NCI-H1092 treated with DMSO at 0.1 percent for 48 hours (cell line): ENCODE measurements at places on chromosomes 4 and X.
A peak's percentile ranks its signal among the peaks of the same experiment; 100 is the strongest.

DNA sequence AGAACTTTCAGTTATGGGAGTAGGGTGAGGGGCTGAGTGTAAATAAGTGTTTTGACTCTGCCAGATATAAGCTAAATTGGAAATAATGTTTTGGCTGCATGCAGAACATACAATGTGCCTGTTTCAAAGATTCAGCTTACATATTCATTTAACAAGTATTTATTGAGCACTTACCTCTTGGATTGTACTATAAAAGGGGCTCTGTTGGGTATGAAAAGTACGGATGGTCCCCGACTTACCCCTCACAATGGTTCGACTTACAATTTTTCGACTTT, 799 bp upstream of the AIFM1 start:
- DNase-seq: no peak

DNA sequence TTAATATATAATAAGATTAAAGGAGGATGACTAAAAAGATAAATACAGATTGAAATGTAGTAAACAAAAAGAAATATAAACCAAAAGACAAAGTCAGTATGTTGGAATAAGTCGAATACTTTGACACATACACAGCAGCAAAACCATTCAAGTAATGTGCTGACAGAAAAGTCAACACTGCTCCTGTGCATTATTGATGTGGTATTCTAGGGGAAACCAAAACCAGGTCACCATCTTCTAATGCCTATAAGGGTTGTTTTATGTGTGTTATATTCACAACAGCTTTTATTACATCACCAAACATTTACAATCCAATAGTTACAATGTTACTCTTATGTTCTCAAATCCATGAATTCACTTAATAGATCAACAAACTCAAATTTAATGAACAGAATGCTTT, 111.8 kb upstream of the DKK2 start:
- DNase-seq: no peak

- DNase-seq: no peak
These were observed 72.6 kb upstream of the ARHGAP24 start for GRCh38 chr4:85402371-85402770.

- DNase-seq: no peak
These were observed 64.3 kb downstream of the SCML2 start for GRCh38 chrX:18290200-18290599.

DNA sequence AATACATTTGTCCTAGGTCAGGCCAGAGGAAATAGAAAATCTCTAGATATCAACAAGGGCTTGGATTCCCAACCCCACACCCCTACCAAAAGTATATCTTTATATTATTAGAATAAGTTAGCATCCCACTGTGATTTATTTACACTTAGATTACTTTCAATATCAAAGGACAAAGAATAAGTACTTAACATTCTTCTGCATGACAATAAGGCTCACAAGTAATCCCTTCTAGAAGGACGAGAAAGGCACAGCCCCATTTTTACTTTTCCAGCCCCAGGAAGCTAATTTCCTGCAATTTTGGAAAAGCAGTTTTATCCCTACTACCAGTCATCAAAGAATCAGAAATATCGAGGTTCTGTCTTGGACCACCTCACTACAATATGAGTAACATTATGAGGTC, 14.1 kb upstream of the SLITRK2 start:
- DNase-seq: no peak

DNA sequence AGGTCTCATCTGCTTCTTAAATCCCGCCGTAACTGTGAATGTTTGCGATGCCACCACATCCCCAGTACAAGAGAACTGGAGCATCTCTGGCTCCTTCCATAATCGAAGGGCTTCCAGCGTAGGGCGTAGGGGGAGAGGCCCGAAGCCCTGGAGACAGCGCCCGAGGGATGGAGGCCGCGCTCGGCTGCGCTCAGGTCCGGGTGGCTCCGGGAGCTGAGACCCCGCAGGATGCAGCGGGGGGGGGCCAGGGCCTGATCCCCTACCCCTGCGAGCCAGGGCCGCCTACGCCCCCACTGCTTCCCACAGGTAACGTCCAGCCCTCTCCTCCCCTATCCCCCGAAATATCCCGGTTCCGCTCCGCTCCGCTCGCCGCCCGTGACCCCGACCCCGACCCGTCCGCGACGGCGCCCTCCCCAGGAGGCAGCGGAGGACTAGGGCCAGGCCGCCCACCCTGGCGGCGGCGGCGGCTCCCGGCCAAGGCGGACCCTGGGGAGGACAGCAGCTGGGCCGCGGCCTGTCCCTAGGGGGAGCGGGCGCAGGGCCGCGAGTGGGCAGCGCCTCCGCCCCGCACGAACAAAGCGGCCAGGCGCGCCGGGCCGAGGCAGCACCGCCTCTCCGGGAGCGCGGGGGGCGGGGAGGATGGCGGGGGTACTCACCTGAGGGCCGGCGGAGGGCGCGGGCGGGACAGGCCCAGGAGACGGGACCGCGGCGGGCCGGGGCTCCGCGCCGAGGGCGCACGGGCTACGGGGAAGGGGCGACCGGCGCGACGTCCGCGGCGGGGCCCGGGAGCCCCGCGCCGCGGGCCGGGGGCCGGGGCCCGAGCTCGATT, 723 bp downstream of the WDFY3 start:
- peak; percentile 56 for DNase-seq

GRCh38 chr4:176964116-176964691, 171.5 kb upstream of the VEGFC start:
- no peak for DNase-seq

- no peak for DNase-seq
These were observed 5.4 kb downstream of the DAPP1 start for GRCh38 chr4:99821918-99822503.

GRCh38 chr4:153725831-153726154, 34.0 kb downstream of the RNF175 start:
- no peak for DNase-seq

- no peak for DNase-seq
These were observed 29.0 kb downstream of the CD99L2 start for GRCh38 chrX:150869450-150869849.

GRCh38 chr4:103753868-103754653, 34.3 kb upstream of the TACR3 start:
- DNase-seq: no peak

GRCh38 chrX:19846995-19847790, 40.2 kb downstream of the SH3KBP1 start:
- no peak for DNase-seq

- DNase-seq: no peak
These were observed 108.6 kb upstream of the ARX start for GRCh38 chrX:25124391-25124790.

GRCh38 chrX:154967603-154968002, 54.9 kb downstream of the F8 start:
- no peak for DNase-seq

- DNase-seq: no peak
These were observed 50.1 kb downstream of the CFAP299 start for GRCh38 chr4:80385397-80386280.

DNA sequence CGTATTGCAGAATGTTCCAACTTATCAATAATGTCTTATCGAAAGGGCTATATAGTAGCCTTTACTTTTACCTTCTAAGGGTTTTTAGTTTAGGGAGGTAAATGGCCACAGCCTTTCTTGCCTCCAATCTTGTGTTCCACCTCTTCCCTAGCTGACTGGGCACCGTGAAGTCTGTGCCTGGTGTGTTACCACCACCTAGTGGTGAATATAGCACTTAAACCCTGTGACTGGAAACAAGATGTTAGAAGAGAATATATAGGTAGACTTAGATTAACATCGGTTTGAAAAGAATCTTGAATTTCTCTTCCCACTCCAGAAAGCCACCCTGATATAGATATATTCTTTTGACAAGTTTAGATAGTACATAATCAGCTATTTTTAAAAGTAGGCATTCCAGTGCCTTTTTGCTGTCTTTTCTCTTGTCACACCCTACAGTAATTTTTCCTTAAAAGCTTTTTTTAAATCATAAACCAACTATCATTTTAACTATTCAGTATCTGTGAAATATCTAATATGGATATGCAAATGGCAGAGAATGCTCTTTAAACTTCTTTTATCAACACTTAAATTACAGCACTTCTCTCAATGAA, 27.8 kb upstream of the ADH7 start:
- peak; percentile 58 for DNase-seq

- no peak for DNase-seq
These were observed 28.9 kb downstream of the HOPX start for GRCh38 chr4:56652196-56652595.

DNA sequence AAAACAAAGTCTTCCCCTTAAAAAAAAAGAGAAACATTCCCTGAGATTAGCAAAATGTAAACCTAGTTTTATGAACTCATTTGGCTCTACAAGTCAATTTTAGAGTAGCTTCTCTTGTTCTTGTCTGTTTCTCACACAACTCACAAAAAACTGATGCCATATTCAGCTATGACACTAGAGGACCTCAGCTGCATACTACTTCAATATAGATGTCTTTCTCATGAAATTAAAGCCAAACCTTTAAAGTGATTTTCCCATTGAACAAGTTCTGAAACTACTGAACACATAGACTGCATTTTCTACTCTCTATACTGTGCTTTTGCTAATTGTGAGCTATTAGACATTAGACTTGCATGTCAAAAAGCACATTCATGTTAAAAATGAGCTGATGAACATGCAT, 49.8 kb downstream of the TBCK start:
- peak; percentile 9 for DNase-seq

GRCh38 chr4:157803421-157803820, 369.4 kb downstream of the GASK1B start:
- DNase-seq: no peak

GRCh38 chr4:88244816-88245579, 39.4 kb downstream of the PPM1K start:
- no peak for DNase-seq

- no peak for DNase-seq
These were observed 259.6 kb downstream of the UNC5C start for GRCh38 chr4:95289028-95289634.

GRCh38 chr4:113522433-113522832, 239.1 kb downstream of the CAMK2D start:
- DNase-seq: no peak

GRCh38 chr4:15294832-15295231, 133.0 kb upstream of the C1QTNF7 start:
- no peak for DNase-seq

GRCh38 chrX:6053141-6053540, 175.5 kb downstream of the NLGN4X start:
- peak; percentile 97 for DNase-seq

- DNase-seq: no peak
These were observed 94.4 kb upstream of the CD99 start for GRCh38 chrX:2596555-2597255.

DNA sequence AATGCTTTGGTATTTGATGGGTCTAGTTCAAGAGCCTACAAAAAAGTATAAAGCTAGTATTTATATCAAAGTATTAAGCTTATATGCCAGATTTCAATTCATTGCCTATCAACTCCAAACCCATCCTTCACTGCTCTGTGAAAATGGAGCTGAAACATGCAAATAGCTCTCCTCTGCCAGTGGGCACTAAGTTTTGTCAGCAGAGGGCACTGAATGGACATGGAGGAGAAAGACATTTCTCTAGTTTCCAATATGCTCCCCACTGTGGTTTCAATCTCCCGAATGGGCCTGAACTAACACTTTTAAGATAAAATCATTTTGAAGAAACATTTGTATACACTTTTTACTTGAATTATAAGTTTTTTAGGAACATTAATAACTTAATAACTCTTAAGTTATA, 12.4 kb downstream of the PPID start:
- no peak for DNase-seq

DNA sequence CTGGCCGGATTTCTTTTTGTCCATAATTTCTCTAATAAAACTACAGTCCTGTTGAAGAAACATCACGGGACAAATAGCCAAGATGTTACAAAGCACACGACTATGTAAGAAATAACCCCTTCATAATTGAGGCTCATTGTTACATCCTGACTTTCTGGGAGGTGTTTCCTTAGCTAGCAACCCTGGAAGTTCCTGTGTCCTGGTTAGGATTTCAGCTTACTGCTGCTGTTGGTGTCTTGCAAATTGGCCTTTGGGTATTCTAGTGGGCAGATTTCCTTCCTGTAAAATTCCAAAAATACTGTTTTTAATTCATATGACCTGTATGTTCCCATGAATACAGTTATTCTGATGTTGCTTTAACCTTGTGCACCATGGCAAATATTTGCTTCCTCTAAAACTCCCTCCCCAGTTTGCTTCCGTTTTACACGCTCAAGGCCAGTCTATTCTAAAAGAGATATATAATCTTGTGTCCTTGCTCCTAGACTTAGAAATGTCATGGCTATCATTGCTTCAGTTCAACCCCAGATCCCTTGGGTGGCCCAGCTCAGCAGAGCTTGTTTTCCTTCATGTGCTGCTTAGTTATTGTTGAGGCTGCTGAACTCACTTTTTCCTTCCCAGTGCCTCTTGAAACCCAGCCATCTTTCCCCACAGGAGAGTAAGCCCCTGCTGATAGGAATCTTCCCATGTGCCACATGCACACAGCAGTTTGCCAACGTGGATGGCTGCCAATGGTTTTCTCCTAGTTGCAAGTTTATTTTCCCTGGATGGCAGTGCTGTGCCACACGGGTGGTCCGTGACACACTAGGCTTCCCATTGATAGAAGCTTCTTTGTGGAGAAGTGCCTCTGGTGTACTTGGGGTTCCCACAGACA, 75.8 kb downstream of the TSPAN7 start:
- no peak for DNase-seq

DNA sequence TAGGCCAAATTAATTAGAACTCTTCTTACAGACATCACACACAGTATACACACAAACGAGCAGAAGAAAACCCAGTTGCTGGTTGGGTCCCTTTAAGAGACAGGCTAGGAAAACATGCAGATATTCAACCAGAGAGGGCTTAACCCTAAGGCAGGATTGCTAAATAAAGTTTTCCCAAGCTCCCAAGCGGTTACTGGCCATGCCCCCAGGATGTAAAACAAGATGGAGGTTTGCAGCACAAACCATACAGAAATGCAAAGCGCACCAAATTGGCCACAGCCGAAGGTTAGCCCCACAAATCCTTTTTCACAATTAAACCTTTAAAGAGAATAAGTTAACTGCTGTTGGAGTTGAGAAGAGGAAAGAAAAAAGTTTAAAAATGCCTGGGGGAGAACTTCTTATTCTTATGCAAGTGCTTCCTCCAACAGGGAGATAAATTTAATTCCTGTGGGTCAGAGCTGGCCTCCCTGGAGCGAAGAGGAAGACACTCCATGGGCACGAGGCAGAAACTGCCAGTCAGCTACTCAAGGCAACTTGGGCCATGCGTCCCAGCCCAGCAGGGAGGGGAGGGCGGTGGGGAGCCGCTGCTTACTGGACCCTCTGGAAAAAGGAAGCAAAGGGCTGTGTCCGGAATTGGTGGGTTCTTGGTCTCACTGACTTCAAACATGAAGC, 167.6 kb upstream of the ARSJ start:
- DNase-seq: no peak

DNA sequence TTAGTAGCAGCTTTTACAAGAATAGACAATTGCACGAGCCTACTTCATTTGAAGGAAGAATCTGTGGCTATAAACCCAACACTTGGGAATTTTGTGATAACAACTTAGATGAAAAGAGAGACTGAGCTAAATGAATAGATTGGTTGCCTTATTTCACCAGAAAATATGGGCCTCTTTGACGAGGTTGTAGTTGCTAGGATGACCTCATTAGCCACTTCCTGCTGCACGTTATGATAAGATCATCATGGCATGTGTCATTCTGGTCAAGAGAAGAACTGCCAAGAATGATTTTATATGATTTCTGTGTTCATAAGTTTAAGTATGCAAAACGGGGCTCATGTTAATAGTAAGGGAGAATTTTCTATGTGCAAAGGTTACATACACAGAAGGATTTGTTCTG, 321.9 kb upstream of the GIMD1 start:
- no peak for DNase-seq
